ENCODE measurements at places on chromosomes 3 and 15. TPM values are rescaled to one million over a fixed set of nuclear protein-coding genes. Genes with fewer than 3 reads are reported as not detected.

Gene RNU6-1
- not detected for total RNA-seq

GRCh38 chr3:8069471-8069870 is 432.2 kb upstream of the LMCD1 start:
- no peak for ATAC-seq

DNA sequence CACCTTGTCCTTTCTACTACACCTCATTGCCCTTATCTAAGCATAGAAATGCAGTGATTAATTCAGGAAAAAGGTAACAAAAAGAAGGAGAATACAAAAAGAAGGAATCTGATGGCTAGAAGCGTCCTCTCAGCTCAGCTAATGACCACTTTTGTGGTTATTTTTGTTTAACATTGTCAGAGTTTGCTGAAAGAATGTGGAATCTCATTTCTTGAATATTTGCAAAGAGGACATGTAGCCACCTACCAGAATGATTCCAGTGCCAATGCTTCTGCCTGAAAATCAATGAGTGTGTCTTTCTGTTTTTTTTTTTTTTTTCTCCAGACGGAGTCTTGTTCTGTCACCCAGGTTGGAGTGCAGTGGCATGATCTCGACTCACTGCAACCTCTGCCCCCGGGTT is 24.5 kb downstream of the NANOGP8 start:
- no peak for ATAC-seq

- ATAC-seq, result peak; percentile 84
These were observed at the start of gene GRM2 for GRCh38 chr3:51706788-51707731. TSS of gene GRM2 (plus strand) at chr3:51707068. CDS start at chr3:51708984, 1,916 bp downstream.
